Ascending aorta (tissue), 2 donors: ENCODE measurements at places on chromosomes 2 and 18.

GRCh38 chr2:30300456-30301221 is 69.3 kb downstream of the LBH start:
- H3K4me1 ChIP-seq: peaks cover 13% of the 10 kb centered on the region
- H3K27ac ChIP-seq: peak overlapping the region; percentile 46
- H3K27me3 ChIP-seq: no peaks in the 10 kb centered on the region
- DNase-seq: no peak
- H3K36me3 ChIP-seq: no peaks in the 10 kb centered on the region
- no peak overlapping the region for H3K4me3 ChIP-seq

- no peaks in the 10 kb centered on the region for H3K4me1 ChIP-seq
- DNase-seq: no peak
Observed at GRCh38 chr18:47777626-47778025, 152.8 kb downstream of the SMAD2 start.

GRCh38 chr18:28669165-28669564 is 492.2 kb upstream of the CDH2 start:
- no peaks in the 10 kb centered on the region for H3K27me3 ChIP-seq
- no peak overlapping the region for H3K27ac ChIP-seq
- no peaks in the 10 kb centered on the region for H3K4me1 ChIP-seq
- H3K4me3 ChIP-seq: no peak overlapping the region
- DNase-seq: no peak

DNA sequence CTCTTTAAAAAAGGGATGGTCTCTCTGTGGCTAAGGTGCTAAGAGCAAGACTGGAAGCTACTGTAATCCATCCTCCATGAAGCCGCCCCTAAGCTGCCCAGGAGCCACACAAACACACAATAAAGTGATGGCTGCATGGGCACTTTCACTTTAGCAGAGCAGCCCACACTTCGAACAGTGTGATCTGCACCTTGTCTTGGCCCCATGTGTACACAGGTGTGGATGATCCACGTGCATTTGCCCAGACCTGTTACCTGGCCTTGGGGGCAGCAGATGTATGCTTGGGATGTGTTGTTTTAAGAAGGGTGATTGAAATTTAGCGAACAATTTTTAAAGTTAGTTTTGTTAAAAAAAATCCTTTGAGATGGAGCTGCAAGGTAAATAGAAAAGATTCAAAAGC is 39.9 kb downstream of the TMEM178A start:
- no peaks in the 10 kb centered on the region for H3K27me3 ChIP-seq
- no peaks in the 10 kb centered on the region for H3K36me3 ChIP-seq
- DNase-seq: no peak
- H3K27ac ChIP-seq: no peak overlapping the region

DNA sequence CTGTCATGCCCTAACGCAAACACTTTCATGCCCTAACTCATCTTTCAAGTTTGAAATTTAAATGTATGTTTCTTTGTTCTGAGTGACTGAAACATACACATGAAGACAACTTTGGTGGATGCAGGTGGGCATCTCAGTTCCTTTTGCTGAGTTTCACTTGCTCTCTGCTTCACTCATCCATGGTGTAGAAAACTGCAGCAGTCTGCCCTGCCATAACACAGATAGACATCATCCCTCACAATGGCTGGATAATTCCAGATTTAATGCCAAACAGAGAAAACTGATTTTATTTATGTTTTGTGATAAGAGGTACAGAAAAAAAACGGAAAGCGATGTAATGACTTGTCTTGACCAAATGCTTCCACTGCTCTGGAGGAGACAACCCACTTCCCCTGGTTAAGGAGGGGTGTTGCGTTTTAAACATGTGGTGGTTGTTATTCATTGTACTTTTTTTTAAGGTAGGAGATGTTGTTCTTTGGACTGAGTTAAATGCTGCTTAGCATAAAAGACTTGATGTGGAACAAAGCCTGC is 70.4 kb downstream of the RHBDD1 start:
- no peaks in the 10 kb centered on the region for H3K27me3 ChIP-seq
- DNase-seq: no peak
- no peak overlapping the region for H3K4me3 ChIP-seq
- no peaks in the 10 kb centered on the region for H3K36me3 ChIP-seq
- no peaks in the 10 kb centered on the region for H3K4me1 ChIP-seq

DNA sequence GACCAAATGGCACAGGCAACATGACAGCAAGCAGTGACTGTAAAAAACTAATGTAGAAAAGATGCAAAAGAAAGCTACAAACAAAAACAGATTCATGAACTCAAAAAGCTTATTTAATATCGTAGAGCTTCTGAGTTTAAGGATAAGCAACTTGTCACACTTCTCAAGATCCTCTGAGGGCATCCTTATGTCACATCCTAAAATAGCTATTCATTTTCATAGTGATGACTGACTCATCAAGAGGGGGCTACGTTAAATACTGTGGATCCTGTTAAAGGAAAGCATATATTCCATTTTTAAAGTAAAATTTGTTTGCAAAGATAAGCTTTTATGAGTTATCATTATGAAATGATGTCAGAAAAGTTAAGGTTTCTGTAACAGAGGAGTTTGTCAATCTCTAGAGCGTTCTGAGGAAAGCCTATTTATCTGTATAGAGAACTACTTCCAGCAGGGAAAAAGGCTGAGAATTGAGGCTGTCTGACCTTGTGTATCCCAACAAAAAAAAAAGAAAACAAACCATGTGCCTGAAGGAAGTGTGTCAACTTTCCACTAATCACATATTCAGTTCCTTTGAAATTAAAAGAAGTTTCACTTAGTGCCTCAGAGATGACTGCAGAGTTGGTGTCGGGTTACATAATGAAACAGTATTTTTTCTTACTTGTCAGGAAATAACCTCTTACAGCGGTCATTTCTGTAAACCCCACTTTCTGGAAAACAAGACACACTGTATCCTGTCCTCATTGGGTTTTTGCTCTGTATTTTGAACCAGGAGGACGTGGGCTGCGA is 115.5 kb downstream of the ESCO1 start:
- H3K27me3 ChIP-seq: no peaks in the 10 kb centered on the region
- no peaks in the 10 kb centered on the region for H3K36me3 ChIP-seq
- H3K27ac ChIP-seq: no peak overlapping the region
- no peak for DNase-seq
- H3K4me3 ChIP-seq: no peak overlapping the region
- no peaks in the 10 kb centered on the region for H3K4me1 ChIP-seq

GRCh38 chr2:231124838-231125568 is at the start of gene HTR2B:
HTR2B (minus strand) TSS chr2:231125042; CDS start chr2:231123764, 1,278 bp downstream.
- no peak for DNase-seq
- H3K27ac ChIP-seq: no peak within 1 kb of the TSS
- no peaks in the 10 kb centered on the region for H3K36me3 ChIP-seq
- H3K4me1 ChIP-seq: peaks cover 8% of the 10 kb centered on the region

GRCh38 chr2:112182581-112183034 is 44.4 kb downstream of the FBLN7 start:
- H3K36me3 ChIP-seq: no peaks in the 10 kb centered on the region
- H3K4me1 ChIP-seq: no peaks in the 10 kb centered on the region
- no peak overlapping the region for H3K27ac ChIP-seq
- no peak overlapping the region for H3K4me3 ChIP-seq
- no peak for DNase-seq

GRCh38 chr2:129585760-129586159 is 393.7 kb upstream of the RAB6C start:
- H3K4me3 ChIP-seq: no peak overlapping the region
- H3K4me1 ChIP-seq: no peaks in the 10 kb centered on the region
- H3K27ac ChIP-seq: no peak overlapping the region
- H3K36me3 ChIP-seq: no peaks in the 10 kb centered on the region

DNA sequence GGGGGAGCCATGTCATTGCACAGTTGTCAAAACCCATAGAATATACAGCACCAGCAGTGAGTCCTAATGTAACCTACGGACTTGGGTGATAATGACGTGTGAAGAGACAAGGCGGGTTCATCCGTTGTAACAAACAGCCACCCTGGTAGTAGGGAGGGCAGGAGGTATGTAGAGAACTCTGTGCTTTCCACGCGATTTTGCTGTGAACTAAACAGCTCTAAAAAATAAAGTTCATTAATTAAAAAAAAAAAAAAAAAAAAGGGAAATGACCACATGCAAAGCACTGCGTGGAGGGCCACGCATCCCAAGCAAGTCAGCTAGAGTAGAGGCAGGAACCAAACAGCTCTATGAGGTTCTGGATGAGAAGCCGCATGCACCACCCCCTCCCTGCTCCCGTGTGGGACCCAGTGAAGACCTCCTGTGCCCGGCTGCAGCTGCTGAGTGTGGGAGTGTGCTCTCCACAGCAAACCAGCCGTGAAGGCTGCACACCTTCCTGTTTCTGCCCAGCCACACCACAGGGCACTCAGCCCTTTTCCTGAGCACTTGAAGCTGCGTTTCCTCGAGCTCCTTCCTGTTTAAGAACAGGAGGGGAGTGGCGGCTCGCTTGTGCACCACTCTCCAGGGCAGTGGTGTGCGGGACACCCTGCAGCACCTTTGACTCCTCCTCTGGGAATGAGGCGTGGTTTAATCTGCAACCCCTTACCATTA is 65.6 kb downstream of the ODC1 start:
- no peak for DNase-seq
- H3K4me3 ChIP-seq: no peak overlapping the region
- H3K4me1 ChIP-seq: no peaks in the 10 kb centered on the region
- H3K27ac ChIP-seq: no peak overlapping the region
- no peaks in the 10 kb centered on the region for H3K27me3 ChIP-seq
- no peaks in the 10 kb centered on the region for H3K36me3 ChIP-seq

DNA sequence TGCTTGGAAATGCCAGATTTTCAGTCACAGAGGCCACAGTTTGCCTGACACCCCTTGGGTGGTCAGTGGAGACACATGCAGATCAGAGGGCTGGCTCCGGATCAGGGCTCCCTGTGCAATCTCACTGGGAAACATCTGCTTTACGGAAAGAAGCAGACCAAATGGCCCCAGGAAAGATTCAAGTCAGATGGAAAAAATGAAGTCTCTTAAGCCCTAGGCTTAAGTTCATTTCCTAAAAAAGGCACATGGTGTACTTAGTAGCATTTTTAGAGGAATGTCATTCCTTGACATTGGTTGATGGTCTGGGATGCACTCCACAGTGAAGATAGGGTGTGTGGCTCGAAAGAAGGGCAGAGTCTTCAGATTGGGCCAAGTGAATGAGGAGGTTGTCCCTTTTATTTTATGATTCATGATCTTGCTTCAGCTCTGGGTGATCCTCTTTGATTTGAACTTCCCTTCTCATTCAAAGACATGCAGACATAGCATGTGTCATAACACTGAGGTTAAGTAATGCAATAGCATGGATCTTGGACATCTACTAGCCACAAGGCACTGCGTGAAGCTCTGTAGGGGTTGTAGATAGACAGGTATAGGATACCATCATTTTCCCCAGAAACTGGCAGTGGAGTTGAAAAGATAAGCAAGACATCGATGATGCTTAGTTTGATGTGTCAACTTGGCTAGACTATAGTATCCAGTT is 56.5 kb downstream of the KCNE4 start:
- no peak for DNase-seq
- H3K27ac ChIP-seq: no peak overlapping the region
- no peaks in the 10 kb centered on the region for H3K4me1 ChIP-seq
- no peaks in the 10 kb centered on the region for H3K36me3 ChIP-seq
- no peaks in the 10 kb centered on the region for H3K27me3 ChIP-seq
- H3K4me3 ChIP-seq: no peak overlapping the region

DNA sequence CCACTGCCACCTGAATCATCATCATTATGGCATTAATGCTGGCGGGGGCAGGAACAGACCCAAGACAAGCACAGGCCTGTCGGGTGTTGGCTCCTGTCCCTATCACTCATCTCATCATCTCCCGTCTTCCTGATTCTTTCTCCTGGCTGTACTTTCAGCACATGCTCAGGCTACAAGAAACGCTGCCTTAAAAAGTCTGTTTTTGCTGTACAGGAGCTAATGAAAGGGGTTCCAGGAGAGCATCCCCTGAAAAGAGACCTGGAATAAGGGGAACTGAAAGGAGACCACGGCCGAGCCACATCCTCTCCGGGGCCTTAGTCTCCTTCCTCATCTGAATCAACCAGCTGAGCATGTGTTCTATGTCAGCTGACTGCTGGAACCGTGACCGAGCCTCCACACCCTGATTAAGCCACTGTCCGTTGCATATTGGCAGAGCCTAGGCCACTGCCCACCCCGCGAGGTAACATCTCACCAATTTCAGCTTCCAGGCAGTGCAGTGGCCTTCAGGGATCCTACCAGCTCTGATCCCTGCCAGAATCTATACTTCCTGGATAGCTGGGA is 62.6 kb downstream of the DNMT3A start:
- H3K4me3 ChIP-seq: no peak overlapping the region
- H3K27ac ChIP-seq: peak overlapping the region; percentile 84

DNA sequence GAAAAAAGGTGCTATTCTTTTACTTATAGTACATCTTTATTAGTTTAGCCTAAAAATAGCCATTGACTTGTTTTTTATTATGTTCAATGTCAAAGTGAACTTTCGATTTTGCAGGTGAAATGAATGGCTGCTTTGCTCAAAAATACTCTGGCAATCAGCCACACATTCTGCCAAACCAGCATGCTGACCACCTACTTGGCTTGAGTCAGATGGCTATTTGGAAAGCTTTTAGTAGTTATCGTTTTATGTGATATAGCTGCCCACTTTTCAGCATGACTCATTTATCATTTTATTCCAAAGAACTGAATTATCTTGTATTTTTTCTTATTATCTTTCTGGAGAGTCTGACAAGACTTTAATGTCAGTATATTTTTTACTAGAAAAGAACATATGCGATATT is 1615.8 kb upstream of the TMEFF2 start:
- H3K4me1 ChIP-seq: no peaks in the 10 kb centered on the region
- no peaks in the 10 kb centered on the region for H3K36me3 ChIP-seq
- H3K27ac ChIP-seq: no peak overlapping the region
- H3K4me3 ChIP-seq: no peak overlapping the region

DNA sequence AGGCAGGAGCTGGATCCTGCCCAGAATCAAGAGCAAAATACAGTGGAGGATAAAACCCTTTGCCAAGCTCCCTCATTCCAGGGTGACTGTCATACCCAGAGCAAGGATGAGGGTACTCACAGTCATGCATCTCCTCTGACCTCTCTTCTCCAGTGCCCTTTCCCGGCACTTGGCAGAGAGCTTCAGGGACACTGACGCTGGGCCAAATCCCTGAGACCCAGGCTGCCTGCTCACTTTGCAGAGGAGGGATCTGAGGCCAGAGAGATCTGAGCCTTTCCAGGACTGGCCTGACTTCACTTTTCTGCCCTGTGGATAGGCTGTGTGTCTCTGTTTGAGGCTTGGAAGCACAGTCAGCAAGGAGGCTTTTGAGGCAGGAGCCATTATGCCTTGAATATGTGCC is 330.0 kb downstream of the CELF4 start:
- H3K4me1 ChIP-seq: no peaks in the 10 kb centered on the region
- no peaks in the 10 kb centered on the region for H3K36me3 ChIP-seq
- H3K27ac ChIP-seq: no peak overlapping the region
- DNase-seq: no peak
- H3K27me3 ChIP-seq: no peaks in the 10 kb centered on the region

GRCh38 chr2:147016181-147016580 is 828.6 kb upstream of the ACVR2A start:
- H3K27me3 ChIP-seq: no peaks in the 10 kb centered on the region
- H3K27ac ChIP-seq: no peak overlapping the region
- DNase-seq: no peak
- H3K36me3 ChIP-seq: no peaks in the 10 kb centered on the region
- no peak overlapping the region for H3K4me3 ChIP-seq
